G401 (cell line): ENCODE measurements at places on chromosomes 4 and X. TPM values are rescaled to one million over a fixed set of nuclear protein-coding genes. Genes with fewer than 3 reads are reported as not detected.
A peak's percentile ranks its signal among the peaks of the same experiment; 100 is the strongest.

- no peak for DNase-seq
Observed at GRCh38 chr4:75497133-75497532, 17.1 kb downstream of the RCHY1 start.

GRCh38 chr4:8866421-8866820 is 5.2 kb downstream of the HMX1 start:
- no peak for DNase-seq

- no peak for DNase-seq
Observed at GRCh38 chrX:49656533-49656932, 39.3 kb downstream of the PAGE1 start.

- DNase-seq, result no peak
Observed at GRCh38 chrX:69361311-69361845, 142.7 kb upstream of the NALF2 start.

DNA sequence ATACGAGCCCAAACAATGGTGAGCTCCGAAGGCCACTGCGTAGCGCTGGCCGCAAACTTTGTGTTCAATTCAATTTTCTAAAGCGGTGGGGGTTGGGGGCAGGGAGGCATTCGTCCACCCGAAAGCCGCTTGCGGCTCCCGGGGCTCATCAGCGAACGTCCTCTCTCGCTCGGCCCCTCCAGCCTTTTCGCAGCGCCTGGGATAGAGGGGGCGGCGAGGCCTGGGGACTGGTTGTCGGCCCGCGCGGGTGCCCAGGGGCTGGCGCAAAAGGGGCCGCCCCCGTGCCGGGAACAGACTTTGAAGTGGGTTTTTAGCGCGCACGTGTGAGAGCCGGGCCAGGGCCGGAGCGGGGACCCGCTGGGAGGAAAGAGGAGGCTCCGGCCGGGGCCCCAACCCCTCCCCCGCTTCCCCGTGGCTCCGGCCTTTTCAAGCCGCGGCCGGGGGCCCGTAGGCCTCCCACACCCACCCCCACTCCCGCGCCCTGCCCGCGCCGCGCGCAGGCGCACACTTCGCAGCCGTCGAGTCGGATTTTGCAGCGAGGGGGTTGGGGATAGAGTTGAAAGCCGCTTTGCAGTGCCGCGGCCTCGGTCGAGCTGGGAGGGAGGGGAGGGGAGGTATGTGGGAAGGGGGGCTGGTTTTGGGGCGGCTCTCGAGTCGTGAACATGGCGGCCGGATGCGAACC is 8.3 kb downstream of the ZIC3 start:
- DNase-seq, result peak; percentile 60

- DNase-seq, result no peak
Observed at GRCh38 chr4:140084385-140084784, 69.6 kb downstream of the MAML3 start.

DNA sequence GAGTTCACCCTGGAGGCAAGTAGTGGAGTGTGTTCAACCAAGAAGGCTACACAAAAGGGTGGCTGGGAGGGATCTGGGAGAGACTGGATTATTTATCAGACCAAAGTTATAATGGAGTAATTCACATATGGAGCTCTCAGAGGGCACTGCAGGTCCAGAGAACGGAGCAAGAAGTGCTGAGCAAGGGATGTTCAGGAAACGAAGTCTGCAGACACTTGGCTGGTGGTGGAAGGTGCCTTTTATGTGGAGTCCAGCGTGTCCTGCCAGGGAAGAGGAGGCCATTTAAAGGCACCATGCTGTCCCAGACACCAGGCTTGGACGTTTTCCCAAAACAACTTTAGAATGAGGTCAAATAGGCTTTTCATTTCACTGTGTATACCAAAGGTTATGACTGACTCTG is 130.1 kb downstream of the CEP135 start:
- peak; percentile 21 for DNase-seq

DNA sequence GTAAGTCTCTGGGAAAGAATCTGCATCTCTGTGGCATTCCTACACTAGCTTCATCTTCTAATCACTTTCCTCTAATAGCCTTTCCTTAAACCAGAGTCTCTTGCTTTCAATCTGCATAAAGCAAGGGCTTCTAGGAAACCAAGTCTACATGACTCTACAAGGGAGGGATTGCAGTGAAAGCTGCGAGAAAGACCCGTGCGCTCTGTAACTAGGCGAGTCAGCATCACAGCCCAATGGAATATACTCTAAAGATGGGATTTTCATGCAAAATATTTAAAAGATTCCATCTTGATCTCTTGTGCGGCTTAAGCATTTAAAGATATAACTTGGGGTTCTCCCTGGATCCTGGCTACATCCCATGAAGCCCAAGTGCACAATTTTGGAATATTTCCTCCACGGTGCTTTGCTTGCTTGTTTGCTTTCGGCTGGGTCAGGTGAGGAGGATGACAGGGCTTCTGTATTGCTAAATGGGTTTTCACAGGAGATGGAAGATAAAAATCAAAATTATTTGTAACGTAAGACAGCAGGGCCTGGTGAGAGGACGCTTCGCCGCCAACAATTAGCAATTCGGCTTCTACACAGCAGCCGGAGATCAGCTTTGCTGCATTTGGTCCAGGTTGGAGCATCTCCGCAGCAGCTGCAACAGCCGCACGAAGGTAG is 687 bp upstream of the GRIA2 start:
- DNase-seq, result peak; percentile 70

- DNase-seq, result peak; percentile 64
Observed at GRCh38 chr4:83536362-83537272, 709 bp downstream of the GPAT3 start.

- DNase-seq, result no peak
Observed at GRCh38 chr4:79082997-79083396, 143.8 kb upstream of the PAQR3 start.

- no peak for DNase-seq
Observed at GRCh38 chr4:19803406-19803805, 448.3 kb upstream of the SLIT2 start.

- DNase-seq, result no peak
Observed at GRCh38 chr4:165133150-165133549, 20.5 kb upstream of the TMEM192 start.

DNA sequence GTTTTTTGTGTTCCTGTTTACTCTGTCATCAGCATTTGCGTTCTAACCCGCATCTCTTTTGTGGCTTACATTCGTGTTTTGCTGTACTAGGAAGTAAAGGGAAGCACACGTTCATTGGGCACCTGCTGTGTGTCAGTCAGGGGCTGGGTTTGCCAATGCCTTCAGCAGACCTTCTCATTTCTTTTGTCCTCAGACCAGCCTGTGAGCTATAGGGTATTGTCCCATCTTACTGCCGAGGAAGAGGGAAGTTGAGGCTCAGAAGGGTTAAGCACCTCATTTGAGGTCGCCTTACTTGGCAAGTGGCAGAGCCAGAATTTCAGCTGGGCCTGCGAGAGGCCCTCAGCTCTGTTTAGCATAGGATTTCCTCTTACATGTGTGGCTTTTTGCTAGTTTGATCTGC is 8.7 kb downstream of the TBC1D14 start:
- DNase-seq, result no peak

- DNase-seq, result no peak
Observed at GRCh38 chr4:131989576-131989975, 1159.5 kb upstream of the PCDH10 start.

GRCh38 chr4:158255727-158256324 is 45.5 kb downstream of the TMEM144 start:
- DNase-seq, result peak; percentile 62

DNA sequence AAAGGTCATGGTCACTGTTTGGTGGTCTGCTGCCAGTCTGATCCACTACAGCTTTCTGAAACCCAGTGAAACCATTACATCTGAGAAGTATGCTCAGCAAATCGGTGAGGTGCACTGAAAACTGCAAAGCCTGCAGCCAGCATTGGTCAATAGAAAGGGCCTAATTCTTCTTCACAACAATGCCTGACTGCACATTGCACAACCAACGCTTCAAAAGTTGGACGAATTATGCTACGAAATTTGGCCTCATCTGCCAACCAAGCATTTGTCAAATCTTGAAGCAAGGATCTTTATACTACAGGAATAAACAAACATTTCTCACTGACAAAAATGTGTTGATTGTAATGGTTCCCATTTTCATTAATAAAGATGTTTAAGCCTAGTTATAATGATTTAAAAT is 90.4 kb downstream of the EIF4E start:
- DNase-seq, result no peak

GRCh38 chrX:1734806-1735205 is 119.9 kb downstream of the ASMT start:
- DNase-seq, result no peak

GRCh38 chr4:94446386-94446785 is 5.4 kb upstream of the PDLIM5 start:
- DNase-seq, result no peak

DNA sequence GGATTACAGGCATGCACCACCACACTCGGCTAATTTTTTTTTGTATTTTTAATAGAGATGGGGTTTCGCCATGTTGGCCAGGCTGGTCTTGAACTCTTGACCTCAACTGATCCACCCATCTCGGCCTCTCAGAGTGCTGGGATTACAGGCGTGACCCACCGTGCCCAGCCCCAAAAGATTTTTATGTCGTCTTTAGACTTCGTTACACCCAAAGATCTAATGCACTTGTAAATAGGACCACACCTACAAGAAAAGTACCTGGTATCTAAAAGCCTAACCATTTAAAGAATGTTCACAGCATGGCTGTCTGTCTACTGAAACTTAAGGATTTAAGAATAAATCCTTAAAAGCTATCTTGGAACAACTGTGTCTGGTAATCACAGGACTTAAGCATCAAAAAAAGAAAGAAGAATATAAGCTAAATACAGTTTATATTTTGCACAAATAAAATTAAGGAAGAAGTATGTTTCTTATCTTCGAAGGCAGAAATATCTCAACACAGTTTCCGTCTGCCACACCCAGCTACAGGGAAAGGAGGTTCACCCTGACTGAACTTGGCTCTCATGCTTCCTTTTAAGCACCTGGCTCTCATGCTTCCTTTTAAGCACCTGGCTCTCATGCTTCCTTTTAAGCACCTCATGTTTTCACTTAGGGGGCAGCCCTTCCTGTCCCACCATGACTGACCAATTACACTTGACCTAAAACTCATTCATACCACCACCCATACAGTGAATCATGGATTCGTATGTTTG is 92.0 kb upstream of the STS start:
- no peak for DNase-seq

- DNase-seq, result no peak
Observed at GRCh38 chr4:6500481-6501140, 28.2 kb upstream of the PPP2R2C start.

DNA sequence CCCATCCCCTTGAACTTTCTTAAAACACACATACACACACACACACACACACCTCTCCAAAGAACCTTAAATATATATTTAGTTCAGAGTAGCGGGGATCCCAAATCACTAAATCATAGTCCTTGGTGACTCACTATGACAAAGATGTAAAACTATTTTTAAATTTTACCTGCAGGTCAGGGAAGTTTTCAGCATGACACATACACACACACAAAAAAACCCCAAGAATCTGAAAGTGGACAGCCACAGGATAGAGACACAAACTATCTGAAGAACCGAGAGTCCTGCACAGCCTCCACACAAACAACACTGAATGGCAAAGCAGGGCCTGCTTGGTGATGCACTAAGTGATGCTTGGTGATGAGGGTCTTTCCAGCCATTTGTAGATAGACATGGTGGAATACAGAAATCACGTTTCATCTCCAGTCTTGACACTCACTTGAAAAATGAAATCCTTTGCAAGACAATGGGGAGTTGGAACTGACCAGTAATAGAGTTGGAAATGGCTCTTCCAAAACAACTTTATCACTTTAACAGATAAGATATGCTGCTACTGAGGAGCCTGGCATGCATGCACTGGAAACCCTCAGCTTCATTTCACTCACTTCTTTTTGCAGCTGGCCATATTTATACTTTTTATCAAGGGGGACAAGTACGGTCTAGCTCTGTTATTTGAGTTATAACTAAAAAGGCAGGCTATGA is 307.3 kb downstream of the RAPGEF2 start:
- no peak for DNase-seq

DNA sequence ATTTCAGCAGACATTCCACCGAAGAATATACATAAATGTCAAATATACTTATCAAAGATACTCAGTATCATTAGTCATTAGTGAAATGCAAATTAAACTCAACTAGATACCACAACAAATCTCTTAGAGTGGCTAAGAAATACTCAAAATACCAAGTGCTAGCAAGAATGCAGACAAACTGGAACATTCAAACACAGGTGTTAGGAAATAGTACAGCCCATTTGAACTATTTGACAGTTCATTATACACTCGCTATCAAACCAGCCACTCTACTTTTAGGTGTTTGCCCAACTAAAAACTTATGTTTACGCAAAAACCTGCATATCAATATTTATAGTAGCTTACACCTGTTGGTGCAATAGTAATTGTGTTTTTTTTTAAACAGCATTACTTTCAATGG is 8.8 kb downstream of the ADAM29 start:
- DNase-seq, result no peak

GRCh38 chr4:76800902-76801301 is 97.0 kb downstream of the SOWAHB start:
- no peak for DNase-seq

GRCh38 chr4:143380629-143381028 is 44.0 kb downstream of the GAB1 start:
- no peak for DNase-seq

GRCh38 chr4:122534776-122535175 is 78.3 kb upstream of the IL2 start:
- DNase-seq, result no peak

DNA sequence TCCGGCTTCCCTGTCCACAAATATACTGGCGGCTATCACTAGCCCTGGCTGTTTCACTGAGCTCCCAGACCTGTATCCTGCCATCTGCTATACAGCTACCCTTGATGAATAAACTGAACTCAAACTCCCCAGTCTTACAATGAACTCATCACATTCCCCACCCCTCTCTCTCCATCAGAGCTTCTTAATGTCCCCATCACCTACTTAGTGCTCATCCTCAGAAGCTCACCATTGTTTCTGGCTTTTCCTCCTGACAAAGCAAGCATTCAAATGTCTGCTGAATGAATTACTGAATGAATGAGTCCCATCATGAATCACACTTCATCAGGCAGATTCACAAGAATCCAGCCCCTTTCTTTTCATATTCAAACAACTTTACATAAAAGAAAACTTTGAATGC is 5.7 kb upstream of the DGAT2L6 start:
- DNase-seq, result no peak

- DNase-seq, result no peak
Observed at GRCh38 chr4:113593400-113594230, 167.9 kb downstream of the CAMK2D start.

Gene ARHGEF9
- total RNA-seq, result 6.4 and 44.1 TPM in 2 replicates

Gene CHRDL1
- total RNA-seq, result not detected in 2 replicates

Gene ADD1
- 82.3 and 121 TPM in 2 replicates for total RNA-seq

Gene EREG
- total RNA-seq, result not detected in 2 replicates

Gene PLP2
- 26.8 and 32.4 TPM in 2 replicates for total RNA-seq

Gene NWD2
- not detected in 2 replicates for total RNA-seq

Gene AFP
- not detected in 2 replicates for total RNA-seq

Gene AKAP4
- not detected in 2 replicates for total RNA-seq

Gene DAPP1
- not detected in 2 replicates for total RNA-seq
